Testis (tissue), 5 donors: ENCODE measurements at places on chromosomes 16 and 17.

DNA sequence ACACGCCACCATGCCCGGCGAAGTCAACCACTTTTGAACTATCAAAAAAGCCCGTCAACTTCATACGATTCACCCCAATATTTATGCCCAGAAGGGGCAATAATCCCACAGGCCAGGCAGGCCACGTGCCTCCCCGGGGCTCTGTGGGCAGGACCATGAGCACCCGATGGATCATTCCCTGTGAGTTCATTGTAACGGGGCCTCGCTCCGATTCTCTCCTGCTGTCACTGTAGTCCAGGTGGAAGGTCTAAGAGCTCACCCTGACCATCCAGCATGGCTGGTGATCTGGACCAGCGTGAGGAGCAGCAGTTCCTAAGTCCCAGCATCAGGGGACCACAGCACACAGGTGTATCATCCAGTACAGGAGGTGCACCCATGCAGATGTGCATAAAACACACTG, 77.5 kb upstream of the DOC2B start:
- no peak for DNase-seq

GRCh38 chr17:16314859-16315258, 38.4 kb downstream of the CENPV start:
- DNase-seq: no peak

DNA sequence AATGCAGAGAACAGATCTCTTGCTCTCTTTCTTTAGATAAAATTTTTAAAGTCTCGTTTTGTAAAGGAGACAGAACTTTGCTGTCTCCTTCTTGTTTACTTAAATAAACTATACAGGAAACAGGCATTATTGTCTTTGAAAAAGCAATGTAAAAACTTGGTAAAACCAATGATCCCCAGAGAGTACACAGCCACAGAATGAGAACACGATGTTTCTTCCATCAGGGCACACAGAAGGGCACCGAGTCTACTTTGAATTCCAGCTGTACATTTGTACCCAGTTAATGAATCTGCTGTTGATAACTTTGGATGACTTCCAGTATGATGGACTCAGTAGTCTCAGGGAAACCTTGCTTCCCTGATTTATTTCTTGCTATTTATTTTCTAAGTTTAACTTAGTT, 8.1 kb upstream of the TMEM100 start:
- no peak for DNase-seq

GRCh38 chr17:12765548-12765947, 23.8 kb upstream of the ARHGAP44 start:
- DNase-seq: no peak

DNA sequence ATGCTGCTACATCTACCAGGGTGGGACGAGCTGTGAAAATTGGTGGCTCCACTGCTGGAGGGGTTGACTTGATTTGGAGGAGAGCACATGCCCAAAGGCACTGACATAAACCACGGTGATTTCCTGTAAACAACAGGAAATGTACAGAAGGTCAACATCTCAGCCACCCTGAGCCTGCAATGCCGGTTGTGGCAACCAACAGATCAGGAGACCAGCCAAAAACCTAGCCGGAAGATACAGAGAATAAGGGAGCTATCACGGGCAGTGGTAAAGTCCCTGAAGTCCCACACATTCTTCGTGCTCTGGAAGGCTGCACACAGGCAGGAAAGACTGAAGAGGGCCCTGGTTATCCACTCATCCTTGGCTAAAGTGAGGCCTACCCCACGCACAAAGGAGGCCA, 56.2 kb downstream of the ADCY9 start:
- no peak for DNase-seq

DNA sequence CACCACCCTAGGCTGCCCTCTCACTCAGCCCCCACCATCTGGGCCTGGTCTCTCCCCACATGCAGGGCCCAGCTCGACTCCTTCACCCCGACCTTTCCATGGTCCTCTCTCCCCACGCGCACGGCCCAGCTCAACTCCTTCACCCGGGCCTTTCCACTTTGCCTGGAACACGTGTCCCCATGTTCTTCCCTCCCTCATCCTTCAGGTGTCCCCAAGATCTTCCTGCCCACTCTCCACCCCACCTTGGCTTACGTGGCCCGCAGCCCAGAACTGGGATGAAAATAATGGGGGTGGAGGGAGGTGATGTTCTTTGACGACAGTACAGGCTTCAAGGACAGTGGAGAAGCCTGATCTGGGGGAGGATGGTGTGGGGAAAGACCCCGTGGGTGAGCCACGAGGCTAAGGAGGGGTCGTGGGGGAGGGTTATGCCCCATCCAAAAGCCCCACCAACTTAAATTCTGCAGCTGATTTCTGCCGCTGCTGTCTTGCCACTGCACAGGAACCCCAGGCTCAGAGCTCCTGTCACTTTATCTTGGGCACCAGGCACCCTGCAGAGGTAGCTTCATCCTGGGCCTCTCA, 9.9 kb upstream of the MEAK7 start:
- no peak for DNase-seq

DNA sequence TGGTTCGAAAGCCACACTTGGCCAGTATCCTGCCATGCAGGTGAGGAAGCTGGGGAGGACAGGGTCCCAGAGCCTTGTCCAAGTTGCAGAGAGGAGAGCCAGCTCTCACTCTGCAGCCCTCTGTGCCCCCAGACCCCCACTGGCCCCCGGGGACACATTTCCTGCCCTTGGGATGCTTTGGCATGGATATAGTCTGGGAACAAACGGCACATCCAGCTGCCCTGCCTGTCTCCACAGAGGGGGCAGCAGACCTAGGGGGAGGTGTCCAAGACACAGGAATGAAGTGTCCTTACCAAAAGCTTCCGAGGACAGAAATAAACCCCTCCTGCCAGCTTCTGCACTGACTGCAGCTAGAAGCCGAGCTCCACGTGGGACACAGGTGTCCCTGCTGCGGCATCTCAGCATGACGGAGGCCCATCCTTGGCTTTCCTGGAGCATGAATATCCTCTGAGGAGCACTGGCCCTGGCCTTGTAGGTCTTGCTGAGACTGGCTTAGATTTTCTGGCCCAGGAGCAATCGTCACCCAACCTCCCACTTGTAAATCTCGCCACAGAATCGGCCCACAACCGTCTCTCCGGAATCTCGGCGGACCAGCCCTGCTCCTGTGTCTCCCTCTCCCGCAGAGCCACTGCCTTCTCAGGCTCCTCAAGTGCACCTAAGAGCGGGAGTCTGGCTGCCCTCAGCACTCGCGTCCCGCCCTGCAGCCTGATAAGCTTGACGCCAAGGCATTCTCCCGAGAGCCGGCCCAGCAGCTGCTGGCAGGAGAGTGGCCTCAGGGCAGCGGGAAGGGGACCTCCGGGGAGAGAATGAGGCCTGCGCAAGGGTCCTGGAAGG, 1.1 kb upstream of the CAPN15 start:
- peak; percentile 61 for DNase-seq

DNA sequence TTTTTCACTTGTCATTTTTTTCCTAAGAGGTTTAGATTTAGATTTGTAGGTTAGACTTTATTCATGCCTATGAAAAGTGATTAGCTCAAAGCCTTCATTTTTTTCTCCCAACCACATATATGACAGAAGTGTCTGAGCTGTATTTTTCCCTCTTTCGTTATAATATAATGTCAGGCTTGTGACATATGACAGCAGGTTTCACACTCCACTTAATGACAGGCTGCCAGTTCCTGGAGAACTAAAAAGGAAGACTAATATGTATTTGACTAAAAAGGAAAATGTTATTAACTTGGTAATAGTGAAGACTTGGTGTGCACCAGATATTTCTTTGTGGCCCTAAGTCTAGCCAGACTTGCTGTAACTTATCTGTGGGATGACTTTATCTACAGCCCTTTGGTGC, 200.7 kb upstream of the CACNG5 start:
- DNase-seq: no peak
